ENCODE measurements at places on chromosomes 6 and 20.

DNA sequence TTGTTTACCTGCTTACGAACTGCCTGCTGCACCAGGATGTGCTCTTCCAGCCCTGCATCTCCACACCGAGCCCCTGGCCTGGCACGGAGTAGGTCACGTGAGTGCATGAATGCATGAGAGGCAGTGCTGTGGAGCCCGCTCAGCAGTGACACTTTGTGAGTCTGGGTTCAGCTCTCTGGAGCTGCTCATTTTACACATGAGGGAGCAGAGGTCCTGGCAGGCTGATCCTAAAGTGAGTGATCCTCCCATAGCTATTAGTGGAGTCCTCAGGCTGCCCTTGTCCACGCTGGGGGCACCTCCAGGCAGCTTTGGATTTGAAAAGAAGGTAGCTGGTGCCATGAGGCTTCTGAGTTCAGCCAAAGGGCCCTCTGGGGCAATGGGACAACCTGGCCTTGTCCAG, 64.2 kb downstream of the EDN3 start:
- no peak for DNase-seq

DNA sequence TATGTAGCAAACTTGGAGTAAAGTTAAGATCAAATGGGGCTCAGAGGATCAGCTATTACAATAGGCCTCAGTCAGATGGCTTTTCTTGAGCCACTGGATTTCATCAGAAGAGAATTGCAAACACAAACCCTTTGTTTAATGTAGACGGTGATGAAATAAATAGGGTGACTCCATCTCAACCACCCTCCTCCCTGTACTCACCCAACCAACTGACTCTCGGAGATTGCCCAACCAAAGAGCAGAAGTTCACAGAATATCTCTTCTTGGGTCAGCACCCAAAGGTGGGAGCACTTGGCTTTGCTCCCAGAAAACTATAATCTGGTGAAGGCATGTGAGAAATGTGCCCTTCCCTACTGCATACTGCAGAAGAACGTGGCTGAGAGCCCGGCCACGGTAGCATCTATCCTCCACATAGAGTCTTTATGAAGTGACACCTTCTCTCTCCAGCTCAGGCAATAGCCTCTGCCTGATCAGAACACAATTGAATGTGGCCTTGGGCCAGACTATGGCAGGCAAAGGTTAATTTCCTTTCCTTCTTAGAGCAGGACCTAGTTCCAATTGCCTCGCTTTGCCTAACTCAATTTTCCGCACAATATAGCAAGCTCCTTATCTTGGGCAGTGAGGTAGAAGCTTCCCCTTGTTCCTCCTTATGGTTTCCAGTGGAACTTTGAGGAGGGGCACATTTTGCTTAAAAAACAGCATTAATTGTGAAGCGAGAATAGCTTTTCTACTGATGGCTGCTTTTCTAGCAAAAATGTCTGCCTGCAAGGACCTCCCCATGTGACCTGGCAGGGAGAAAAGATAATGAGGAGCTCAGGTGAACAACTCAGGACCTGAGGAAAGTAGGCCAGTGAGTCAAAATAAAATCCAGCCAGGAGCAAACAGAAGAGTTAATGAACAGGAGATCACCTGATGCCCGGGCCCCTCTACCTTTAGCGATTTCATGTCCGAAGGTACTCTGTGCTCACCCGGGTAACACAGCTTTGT, 79.4 kb downstream of the GFOD1 start:
- peak; percentile 97 for DNase-seq

GRCh38 chr6:47810885-47811284, 29.1 kb downstream of the OPN5 start:
- DNase-seq: peak; percentile 34

DNA sequence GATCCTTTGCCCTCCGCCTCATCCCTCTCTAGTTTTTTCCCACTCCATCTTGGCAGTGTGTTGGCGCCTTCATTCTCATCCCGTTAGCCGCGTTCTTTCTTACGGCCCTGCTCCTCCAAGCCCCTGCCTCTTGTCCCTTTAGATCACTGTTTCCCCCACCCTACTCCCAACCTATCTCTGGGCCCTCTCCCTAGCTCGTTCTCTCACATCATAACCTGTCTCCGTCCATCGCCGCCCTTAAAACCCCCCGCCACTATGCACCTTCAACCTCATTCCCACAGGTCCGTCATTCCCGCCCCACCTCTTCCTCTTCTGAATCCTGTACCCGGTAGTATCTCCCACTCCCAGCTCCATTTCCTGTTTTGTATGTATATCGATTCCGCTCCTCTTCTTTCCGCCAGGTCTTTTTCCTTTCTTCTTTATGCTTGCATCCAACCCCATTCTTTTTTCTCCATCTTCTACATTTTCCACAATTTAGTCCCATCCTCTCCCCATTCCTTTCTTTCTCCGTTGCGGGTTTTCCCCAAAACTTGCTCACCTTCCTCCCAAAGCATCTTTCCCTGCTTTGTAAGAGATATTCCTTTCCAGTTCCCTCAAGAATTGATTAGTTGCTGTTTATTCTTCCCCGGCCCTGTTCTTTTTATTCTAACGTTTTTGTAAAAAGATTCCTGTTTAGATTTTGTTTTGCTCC, 671 bp downstream of the EFHC1 start:
- DNase-seq: peak; percentile 44

DNA sequence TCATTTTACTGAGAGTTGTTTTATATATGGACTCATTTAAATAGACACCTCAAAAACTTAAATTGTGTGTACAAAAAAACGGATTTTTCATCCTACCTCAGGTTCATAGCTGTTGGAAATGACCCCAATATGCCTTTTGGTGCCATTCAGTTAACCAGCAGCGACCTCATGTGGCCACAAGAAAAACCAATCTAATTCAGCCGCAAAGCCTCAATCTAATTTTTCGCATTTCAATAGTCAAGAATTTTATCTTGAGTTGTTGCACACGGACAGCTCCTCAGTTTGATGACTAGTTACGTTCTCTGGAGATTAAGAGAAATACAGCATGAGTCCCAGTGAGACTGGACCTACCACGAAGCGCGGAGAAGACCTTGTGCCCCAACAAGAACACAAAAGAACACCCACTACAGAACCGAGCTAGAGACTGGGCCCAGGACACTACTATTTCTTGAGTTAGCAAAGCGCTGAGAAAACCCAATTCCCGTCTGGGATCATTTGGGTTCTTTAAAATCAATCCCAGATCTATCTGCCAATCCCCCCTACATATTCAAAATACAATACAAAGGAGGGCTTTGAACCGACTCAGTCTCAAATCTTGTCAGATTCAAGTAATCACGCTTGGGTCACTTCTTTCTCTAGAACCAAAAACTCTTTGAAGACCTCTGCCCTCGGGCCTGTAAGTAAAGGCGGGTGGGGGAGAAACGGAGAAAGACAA, 1.1 kb downstream of the TCP11 start:
- peak; percentile 58 for DNase-seq

- no peak for DNase-seq
These were observed 378 bp upstream of the ERVFRD-1 start for GRCh38 chr6:11111769-11112437.

- no peak for DNase-seq
These were observed 32.0 kb upstream of the AKAP7 start for GRCh38 chr6:131103296-131103695.

- no peak for DNase-seq
These were observed 60.6 kb upstream of the ATXN1 start for GRCh38 chr6:16821834-16822264.

DNA sequence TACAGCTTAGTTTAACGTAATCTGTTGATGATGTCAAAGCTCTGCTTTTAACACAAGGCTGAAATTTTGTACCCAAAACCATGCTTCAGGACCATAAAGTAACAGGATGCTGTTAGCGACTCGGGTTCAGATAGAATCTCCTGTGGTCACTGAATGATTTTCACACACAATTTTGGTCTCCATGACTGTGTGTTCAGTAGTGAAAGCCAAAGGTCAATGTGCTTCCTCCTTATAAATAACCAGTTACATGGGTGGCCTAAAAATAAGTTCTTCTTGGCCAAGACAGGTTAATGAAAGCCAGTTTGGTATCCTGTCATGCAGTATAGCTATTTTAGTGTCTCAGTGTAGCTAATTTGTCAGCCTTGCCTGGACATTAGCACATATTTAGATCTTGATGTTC, 19.1 kb upstream of the LOC128125822 start:
- DNase-seq: no peak

- DNase-seq: no peak
These were observed 48.9 kb upstream of the TBC1D7 start for GRCh38 chr6:13377054-13377758.

DNA sequence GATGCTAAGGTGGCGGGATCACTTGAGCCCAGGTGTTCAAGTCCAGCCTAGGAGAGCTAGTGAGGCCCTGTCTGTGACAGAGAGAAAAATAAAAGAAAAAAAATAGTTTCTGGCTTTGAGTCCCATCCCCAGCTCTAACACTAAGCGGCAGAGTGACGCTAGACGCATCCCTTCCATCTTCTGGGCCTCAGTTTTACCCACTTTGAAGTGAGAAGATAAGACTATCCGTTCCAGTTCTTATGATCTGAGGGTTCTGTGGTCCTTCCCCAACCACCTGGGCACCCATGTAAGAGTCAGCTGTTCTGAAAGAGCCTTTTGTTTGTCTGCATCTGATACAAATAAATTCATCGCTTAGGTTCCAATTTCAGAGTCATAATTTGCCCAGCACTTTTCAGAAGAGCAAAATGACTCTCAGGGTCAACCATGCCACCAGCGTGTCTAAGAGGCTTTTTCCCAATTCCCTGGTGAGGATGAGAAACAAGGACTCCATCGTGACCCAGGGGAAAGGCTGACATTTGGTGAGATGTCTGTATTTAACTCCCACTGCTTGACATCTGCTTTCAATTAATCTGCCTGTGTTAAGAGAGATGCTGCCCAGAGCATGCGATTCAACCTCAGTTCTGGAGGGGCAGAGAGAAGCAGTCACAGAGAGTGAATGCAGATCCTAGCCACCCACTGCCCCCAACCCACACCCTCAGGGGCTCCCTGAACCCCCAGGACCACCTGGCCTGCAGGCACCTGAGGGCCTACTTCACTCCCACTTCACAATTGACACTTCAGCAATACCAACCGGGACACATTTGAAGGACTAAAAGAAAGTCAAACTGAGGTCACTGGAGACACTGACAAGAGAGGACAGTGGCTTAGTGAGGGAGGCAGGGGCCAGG, 131.6 kb upstream of the TOP1 start:
- DNase-seq: no peak

DNA sequence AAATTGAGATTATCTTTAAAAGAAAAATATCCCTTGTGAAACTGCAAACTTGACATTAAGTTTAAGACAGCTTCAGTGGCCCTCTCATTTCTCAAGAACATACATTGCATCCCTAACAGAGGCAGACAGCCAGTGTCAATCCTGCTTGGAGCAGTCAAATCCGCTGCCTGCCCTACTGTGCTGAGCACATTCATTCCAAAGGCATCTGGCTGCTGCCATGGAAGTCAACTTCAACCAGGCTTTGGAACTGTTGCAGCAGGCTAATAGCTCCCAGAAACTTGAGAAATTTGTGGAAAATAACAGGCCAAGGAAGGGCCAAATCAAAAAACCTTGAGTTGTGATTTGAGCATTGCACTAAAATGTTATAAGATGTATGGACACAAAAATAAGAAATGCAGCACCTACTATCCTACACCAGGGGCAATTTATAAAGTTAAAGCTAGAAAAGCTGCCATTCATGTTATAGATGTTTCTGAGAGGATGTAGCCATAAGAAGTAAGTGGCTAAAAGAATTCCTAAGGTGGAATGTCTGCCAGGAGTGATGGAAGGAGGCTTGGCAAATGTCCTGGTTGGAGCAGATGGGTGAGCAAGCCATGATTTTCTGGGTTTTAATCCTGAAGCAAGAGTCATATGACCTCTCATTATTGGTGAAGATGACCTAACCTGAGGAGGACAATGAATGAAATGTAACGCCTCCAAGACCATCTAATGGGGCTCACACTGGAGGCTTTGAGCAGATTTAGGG, 31.4 kb upstream of the HAO1 start:
- DNase-seq: no peak

DNA sequence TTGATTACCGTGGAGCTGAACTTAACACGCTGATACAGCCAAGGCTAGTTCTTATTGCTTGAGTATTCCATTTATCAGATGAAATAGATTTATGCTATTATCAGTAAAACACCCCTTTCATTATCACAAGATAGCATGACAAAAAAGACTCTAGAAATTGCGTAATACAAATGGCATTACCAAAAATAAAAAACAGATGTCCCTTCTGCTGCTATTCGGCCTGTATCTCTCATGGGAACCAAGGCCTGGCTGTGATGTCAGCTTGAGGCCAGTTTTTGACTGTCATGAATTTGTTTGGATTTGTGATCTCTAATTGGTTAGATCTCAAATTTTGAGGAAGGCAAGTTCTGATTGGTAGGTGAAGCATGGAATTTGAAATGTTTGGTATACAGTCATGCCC, 25.2 kb downstream of the MEI4 start:
- DNase-seq: no peak

DNA sequence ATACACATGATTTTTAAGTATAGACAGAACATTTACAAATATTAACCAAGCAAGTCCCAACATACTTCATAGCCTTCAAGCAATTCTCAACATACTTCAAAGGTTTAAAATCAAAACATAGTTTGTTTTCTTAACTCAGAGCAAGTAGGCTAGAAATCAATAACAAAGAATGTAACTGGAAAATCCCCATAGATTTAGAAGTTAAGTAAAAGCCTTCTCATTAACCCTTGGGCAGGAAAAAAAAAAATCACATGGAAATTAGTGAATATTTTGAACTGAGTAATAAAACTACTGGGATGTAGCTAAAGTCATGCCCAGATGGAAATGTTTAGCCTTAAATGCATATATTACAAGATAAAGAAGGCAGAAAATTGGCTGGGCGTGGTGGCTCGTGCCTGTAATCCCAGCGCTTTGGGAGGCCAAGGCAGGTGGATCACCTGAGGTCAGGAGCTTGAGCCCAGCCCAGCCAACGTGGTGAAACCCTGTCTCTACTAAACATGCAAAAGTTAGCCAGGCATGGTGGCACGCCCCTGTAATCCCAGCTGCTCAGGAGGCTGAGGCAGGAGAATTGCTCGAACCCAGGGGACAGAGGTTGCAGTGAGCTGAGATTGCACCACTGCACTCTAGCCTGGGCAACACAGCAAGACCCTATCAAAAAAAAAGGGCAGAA, 316.1 kb downstream of the TAF4 start:
- no peak for DNase-seq

- DNase-seq: no peak
These were observed 29.0 kb upstream of the MANEA start for GRCh38 chr6:95548188-95548786.

- no peak for DNase-seq
These were observed 77.3 kb downstream of the KIZ start for GRCh38 chr20:21203088-21203656.

- peak; percentile 36 for DNase-seq
These were observed 401.6 kb upstream of the SULF2 start for GRCh38 chr20:48186915-48187314.

DNA sequence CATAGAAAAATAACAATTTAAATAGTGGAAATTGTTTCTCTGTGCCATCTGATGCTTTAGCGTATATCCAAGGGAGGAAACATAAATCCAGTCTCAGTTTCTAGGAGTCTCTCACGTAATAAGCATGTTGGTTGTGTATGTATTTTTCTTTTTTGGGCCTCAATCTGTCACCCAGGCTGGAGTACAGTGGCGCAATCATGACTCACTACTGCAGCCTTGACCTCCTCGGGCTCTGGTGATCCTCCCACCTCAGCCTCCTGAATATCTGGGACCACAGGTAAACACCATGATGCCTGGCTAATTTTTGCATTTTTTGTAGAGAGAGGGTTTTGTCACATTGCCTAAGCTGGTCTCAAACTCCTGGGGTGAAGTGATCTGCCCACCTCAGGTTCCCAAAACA, 78.6 kb upstream of the PLN start:
- peak; percentile 8 for DNase-seq
